ENCODE measurements at places on chromosomes 1 and 21. TPM values are rescaled to one million over a fixed set of nuclear protein-coding genes. Genes with fewer than 3 reads are reported as not detected.

- H3K27me3 ChIP-seq: no peaks in the 10 kb centered on the region
- no peak overlapping the region for H3K27ac ChIP-seq
- H3K36me3 ChIP-seq: no peaks in the 10 kb centered on the region
- no peak overlapping the region for H3K4me3 ChIP-seq
Observed at GRCh38 chr1:30444401-30444800, 279.0 kb downstream of the MATN1 start.

Gene EXO5
- 11.2 TPM for polyA plus RNA-seq

DNA sequence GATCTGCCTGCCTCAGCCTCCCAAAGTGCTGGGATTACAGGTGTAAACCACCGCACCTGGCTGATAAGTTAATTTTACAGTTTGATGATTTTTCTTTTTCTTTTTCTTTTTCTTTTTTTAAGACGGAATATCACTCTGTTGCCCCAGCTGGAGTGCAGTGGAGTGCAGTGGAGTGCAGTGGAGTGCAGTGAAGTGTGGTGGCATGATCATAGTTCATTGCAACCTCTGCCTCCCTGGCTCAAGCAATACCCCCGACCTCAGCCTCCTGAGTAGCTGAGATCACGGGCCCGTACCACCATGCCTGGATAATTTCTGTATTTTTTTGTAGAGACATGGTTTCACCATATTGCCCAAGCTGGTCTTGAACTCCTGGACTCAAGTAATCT lies 84.4 kb upstream of the CXADR start:
- H3K4me1 ChIP-seq: no peaks in the 10 kb centered on the region
- no peak overlapping the region for H3K4me3 ChIP-seq
- DNase-seq: no peak
- 0 out of 2 replicates have a peak, but pooled peaks cover 9% of the 10 kb centered on the region for H3K27me3 ChIP-seq
- no peaks in the 10 kb centered on the region for H3K36me3 ChIP-seq

- no peaks in the 10 kb centered on the region for H3K36me3 ChIP-seq
- H3K27ac ChIP-seq: no peak overlapping the region
- no peak overlapping the region for H3K4me3 ChIP-seq
- H3K4me1 ChIP-seq: no peaks in the 10 kb centered on the region
Observed at GRCh38 chr1:71135571-71135970, 54.7 kb upstream of the ZRANB2 start.

- H3K4me1 ChIP-seq: no peaks in the 10 kb centered on the region
- no peaks in the 10 kb centered on the region for H3K36me3 ChIP-seq
- DNase-seq: no peak
- no peak overlapping the region for H3K27ac ChIP-seq
- no peak overlapping the region for H3K4me3 ChIP-seq
Observed at GRCh38 chr1:107433068-107433467, 292.2 kb downstream of the NTNG1 start.

DNA sequence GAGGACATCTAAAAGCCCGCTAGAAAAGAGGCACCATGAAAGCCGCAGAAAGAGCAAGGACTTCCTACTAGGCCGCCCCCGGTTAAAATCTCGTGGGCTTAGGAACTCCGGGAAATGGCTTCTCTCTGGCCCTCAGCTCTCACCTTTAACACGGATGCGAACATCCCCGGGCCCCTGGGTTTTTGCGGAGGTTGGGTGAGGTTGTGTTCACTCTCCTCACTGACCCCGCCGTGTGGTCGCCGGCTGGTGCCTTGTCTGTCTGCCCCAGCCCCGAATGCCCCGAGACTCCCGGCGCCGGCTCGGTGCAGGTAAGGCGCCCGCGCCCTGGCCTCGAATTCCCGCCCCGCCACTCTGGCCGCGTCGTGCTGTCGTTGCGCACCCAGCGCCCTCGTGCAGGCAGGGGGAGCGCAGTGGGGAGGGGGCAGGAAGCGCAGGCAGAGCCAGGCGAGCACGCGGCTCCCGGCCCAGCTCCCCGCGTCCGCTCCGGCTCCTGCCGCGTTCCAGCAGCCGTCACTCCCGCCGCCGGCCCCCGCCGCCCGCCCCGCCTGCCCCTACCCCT lies at the start of gene SHISAL2A:
SHISAL2A (plus strand) TSS at position 437 of the 559 bp plus-strand sequence. CDS start 326 bp downstream, outside the sequence.
- no peaks in the 10 kb centered on the region for H3K36me3 ChIP-seq
- peaks cover 26% of the 10 kb centered on the region for H3K27me3 ChIP-seq
- H3K4me1 ChIP-seq: no peaks in the 10 kb centered on the region
- no peak within 1 kb of the TSS for H3K27ac ChIP-seq

GRCh38 chr1:228048120-228048519 lies 34.4 kb upstream of the ARF1 start:
- no peak for DNase-seq
- no peaks in the 10 kb centered on the region for H3K36me3 ChIP-seq
- H3K4me1 ChIP-seq: no peaks in the 10 kb centered on the region
- H3K27me3 ChIP-seq: peaks cover 18% of the 10 kb centered on the region
- no peak overlapping the region for H3K4me3 ChIP-seq

All from GM23248 (cell line).